ENCODE measurements at places on chromosomes 2 and 18.
A peak's percentile ranks its signal among the peaks of the same experiment; 100 is the strongest.

- no peak for DNase-seq
Observed at GRCh38 chr18:38074298-38074876, 508.8 kb upstream of the CELF4 start.

DNA sequence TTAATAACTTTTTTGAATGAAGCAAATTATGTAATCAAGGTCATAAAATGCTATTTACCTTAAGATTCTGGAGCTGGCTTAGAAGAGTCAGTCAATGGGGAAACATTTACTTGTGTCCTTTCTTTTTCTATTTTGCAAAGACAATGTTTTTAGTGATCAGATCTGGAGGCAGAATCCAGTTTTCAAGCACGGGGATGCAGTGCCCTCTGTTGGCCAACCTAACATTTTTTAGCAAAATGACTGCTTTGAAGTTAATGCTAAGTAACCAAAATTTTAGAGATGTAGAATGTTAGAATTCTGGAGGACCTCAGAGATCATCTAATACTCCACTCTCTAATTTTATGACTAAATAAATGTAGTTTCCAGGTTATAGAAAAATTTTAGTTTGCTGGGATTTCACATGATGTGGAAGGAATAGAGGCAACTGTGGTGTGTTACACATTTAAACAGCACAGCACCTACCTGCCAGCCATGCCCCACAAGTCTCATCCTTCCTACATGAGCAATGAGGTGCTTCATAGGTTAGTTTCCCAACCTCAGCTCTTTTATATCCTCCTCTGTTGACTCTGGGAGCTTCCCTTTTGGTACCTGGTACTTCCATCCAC lies 23.6 kb upstream of the SLC9A4 start:
- DNase-seq, result peak; percentile 70

DNA sequence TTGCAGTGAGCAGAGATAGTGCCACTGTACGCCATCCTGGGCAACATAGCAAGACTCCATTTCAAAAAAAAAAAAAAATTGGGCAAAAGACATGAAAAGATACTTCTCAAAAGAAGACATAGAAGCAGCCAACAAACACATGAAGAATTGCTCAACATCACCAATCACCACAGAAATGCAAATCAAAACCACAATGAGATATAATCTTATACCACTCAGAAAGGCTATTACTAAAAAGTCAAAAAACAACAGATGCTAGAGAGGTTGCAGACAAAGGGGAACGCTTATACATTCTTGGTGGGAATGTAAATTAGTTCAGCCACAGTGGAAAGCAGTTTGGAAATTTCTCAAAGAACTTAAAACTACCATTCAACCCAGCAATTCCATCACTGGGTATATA lies 43.1 kb upstream of the CHAC2 start:
- no peak for DNase-seq

DNA sequence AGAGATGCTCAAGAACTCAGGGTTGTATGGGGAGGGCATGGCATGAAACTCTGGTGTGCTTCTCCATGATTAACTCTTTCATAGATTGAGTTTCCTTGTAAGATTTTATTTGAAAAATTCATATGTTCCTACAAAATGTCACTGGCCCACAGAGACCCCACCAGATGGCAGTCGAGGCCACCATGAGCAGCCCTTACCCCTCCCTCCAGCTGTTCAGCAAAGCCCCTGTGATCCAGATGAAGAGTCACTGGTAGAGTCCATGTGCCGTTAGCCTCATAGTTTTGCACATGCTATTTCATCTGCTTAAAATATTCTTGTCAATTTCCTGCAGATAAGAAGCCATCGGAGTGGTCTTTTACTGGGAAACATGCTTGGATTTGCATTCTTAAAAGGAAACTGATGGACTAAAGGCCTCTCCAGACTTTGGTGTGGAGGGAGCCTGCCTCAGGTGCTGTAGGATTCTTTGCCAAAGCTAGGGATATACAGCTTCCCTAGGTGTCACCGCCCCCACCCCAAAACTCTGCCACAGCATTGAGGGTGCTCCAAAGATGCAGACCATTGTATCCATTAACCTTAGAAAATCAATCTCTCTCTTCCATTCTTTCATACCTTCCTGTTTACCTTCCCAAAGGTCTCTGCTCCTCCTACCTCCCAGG lies 18.8 kb downstream of the ZNF385B start:
- no peak for DNase-seq

- DNase-seq, result no peak
Observed at GRCh38 chr2:25714740-25715139, 41.4 kb upstream of the DTNB start.

- no peak for DNase-seq
Observed at GRCh38 chr2:46657042-46657504, 177.7 kb downstream of the TMEM247 start.

DNA sequence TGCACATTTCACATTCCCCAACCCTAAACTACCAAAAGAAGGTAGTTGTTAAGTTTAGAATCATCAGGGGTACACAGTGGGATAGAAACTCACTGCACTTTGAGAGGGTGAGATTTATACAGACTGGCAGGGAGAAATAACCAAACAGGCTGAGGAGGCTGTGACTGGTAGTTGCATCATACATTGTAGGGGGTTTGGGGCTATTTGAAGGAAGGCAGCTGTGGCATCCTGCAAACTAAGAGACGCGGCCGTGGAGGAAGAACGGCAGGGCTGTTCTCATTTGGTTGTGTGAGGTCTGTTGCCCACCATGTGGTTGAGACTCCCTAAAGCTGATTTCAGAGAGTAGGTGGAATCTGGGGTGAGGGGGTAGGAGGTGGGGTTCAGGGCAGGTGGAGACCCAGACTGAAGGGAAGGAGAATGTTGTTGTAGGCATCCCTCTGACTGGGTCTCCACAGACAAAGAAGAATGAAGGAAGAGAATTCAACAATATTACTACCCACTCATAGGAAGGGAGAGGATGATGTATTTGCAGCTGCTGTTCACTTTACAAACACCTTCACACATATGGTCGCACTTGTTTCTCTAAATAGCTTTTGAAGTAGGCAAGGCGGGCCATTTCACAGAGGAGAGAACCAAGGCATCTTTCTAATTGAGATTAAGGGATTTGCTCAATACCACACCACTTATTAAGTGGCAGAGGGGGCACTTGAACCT lies 170.9 kb upstream of the SIX2 start:
- DNase-seq, result no peak

DNA sequence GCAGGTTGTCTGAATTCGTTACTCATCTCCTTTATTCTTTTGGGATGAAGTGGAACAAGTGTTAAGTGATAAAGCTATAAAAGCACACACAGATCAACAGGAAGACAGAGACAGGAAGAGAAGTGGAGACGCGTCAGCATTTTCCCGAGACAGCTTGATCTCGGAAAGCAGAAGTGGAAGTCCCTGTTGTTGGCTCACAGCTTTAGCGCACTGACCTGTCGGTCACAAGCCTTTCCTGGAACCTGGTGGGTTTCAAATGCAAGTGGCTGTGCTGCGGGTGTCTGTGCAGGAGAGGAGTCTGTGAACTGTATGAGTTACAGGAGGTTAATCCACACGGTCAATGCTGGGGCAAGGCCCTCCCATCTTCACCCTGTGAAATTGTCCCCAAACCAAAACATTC lies 116.6 kb upstream of the PELI1 start:
- DNase-seq, result peak; percentile 30

DNA sequence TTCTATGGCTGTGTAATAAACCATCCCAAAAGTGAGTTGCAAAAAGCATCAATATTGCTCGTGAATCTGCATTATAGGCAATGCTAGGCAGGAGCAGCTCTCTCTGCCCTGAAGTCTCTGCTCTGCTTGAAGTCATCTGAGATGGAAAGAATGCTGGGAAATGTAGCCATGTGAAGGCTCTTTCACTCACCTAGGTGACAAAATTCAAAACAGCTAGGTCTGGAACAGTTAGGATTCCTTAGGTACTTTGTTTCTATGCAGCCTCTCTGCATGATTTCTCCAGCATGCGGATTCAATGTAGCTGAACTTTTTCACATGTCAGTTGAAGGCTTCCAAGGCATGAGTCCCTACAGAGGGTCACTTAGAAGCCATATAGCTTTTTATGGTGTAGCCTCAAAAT lies 1383.7 kb downstream of the LRP1B start:
- DNase-seq, result no peak

- DNase-seq, result no peak
Observed at GRCh38 chr2:108106731-108107130, 120.4 kb downstream of the SLC5A7 start.

GRCh38 chr2:72944804-72945449 lies 27.6 kb downstream of the EMX1 start:
- no peak for DNase-seq

DNA sequence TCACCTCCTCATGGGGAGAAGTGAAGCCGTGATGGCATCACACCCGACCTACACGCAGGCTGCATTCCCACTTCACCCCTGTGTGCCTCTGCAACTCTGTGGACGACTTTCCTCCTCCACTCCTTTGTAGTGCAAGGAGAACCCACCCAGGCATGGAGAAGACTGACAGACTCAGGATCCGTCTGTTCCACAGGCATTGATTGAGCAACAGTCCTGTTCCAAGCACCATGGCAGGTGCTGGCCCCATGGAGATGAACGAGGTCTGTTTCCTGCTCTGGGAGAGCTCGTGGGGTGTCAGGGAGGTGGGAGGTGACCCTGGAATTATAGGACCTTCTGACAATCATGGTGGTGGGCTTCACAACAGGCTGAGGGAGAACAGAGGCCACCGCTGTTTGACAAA lies 284.7 kb upstream of the HDAC4 start:
- no peak for DNase-seq

DNA sequence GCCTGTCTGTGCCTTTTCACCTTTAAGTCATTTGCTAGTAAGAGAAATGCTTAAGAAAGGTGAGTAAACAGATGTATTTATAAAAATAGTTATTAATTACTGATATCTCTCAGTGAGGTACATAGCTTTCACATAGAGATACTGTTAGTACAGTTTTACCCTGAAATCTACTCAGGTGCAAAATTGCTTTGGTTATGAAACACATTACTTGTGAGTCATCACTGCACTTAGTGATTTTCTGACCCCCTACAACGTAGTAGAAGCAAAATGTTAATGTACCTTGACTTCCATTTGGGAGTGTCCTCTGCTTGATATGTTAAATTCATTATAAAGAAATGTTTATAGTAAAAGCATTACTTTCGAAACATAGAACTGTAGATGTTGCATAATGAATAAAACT lies 6.5 kb downstream of the GLS start:
- peak; percentile 58 for DNase-seq

GRCh38 chr2:215681799-215682596 lies 246.1 kb upstream of the FN1 start:
- no peak for DNase-seq

GRCh38 chr18:50558948-50559751 lies 737 bp upstream of the MAPK4 start:
- no peak for DNase-seq

DNA sequence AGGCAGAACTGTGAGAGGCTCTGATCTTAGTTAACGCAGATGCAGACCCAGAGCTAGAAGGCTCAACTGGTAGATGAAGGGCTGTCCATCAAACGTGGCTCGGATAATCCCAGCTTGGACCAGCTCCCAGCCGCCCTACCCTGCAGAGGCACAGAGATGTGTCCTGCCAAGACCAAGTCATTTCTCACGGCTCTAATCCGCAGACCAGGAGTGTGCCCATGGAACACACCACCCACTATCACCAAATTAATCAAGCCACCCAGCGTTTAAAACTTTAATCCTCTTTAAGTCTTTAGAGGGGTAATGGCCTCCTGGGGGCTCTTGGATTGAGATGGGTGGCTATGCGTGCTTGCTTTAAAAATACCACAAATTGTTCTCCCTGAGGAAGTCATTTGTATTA lies 17.5 kb downstream of the LYPD1 start:
- DNase-seq, result no peak

DNA sequence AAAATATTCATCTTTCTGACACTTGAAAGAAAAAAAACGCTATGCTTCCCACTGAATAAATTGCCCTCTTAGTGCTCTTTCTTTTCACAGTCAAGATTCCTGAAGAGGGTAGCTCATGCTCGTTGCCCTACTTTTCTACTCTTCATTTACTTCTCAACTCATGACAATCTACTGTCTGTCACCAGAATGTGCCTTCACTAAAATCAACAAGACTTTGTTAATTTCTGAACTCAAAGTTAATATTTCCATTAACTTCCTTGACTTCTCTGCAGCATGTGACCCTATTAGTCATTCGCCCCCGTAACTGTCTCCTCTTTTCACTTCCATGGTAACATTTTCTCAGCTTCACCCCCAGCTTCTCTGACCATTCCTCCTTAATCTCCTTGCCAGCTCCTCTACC lies 98.9 kb upstream of the MAPRE2 start:
- DNase-seq, result no peak

GRCh38 chr18:22268641-22269128 lies 99.3 kb downstream of the GATA6 start:
- DNase-seq, result no peak

- DNase-seq, result no peak
Observed at GRCh38 chr2:239724194-239724849, 300.8 kb downstream of the NDUFA10 start.

GRCh38 chr18:64419156-64419555 lies 270.3 kb upstream of the LINC00305 start:
- no peak for DNase-seq

GRCh38 chr2:45494978-45495293 lies 116.1 kb downstream of the SRBD1 start:
- no peak for DNase-seq

DNA sequence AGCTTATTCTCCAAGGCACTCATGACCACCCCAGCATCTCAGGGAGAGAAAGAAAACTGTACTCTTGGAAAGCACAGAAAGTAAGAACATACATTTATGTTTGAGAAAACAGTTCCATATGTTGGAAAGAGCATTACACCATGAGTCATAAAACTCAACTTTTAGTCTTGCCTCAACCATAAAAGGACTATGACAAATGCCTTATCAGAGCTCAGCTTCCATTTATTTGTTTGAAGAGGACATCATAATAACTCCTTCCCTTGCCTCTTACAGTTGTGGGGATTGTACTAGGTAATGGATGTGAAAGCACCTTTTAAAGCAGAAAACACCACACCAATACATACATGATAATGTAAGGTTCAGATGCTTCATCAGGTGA lies 370.8 kb downstream of the LNPK start:
- no peak for DNase-seq

- DNase-seq, result no peak
Observed at GRCh38 chr2:37825586-37825985, 99.5 kb upstream of the RMDN2 start.

GRCh38 chr18:8750954-8751415 lies 45.6 kb downstream of the MTCL1 start:
- no peak for DNase-seq
